Naive B cell (primary cell): ENCODE measurements at places on chromosomes 11 and 22. TPM values are rescaled to one million over a fixed set of nuclear protein-coding genes. Genes with fewer than 3 reads are reported as not detected.

DNA sequence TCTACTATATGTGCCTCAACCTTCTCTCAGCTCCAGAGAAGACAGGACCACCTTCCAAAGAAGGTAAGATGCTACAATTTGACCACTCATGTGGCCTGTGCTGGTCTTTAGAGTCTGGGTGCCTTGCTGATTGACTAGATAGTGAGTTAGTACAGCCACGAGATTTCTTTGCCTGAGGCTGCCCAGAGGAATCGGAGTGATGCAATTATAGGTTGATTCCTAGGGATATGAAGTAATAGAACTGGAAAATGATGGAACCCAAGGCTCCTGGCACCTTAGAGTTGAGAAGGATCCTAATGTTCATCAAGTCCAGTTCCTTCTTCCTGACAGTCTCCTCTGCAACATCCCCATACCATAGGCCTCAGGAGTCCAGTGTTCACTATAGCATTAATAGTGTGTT lies 46.5 kb upstream of the CCDC134 start:
- peaks cover 12% of the 10 kb centered on the region for H3K27me3 ChIP-seq
- no peak overlapping the region for H3K27ac ChIP-seq
- no peak for DNase-seq
- peaks cover 7% of the 10 kb centered on the region for H3K4me1 ChIP-seq
- no peak overlapping the region for H3K4me3 ChIP-seq
- no peaks in the 10 kb centered on the region for H3K36me3 ChIP-seq

- peaks cover 52% of the 10 kb centered on the region for H3K4me1 ChIP-seq
- no peak overlapping the region for H3K4me3 ChIP-seq
- H3K36me3 ChIP-seq = peaks cover 14% of the 10 kb centered on the region
- H3K27me3 ChIP-seq = no peaks in the 10 kb centered on the region
- no peak for DNase-seq
These were observed 63.7 kb downstream of the PACSIN2 start for GRCh38 chr22:42951093-42951710.

DNA sequence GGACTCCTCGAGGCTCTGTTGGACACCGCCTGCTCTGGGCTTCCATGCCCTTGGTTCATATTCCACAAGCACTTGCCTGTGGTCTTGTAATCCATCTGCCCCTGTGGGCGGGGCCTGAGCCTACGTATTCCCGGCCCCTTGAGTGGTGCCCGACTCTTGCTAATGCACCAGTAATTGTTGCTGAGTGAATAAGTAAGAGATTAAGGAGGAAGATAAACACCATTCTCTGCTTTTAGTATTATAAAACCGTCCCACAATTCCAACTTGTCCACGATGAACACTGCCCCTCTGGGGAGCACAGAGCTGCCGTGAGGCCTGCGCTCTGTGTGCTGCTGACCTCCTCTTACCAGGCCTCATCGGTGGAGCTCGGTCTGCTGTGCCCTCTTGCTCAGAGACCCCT lies 50.3 kb downstream of the MICAL2 start:
- H3K4me1 ChIP-seq = no peaks in the 10 kb centered on the region
- no peak for DNase-seq
- no peaks in the 10 kb centered on the region for H3K36me3 ChIP-seq
- H3K27me3 ChIP-seq = peaks cover 5% of the 10 kb centered on the region
- no peak overlapping the region for H3K4me3 ChIP-seq
- no peak overlapping the region for H3K27ac ChIP-seq

DNA sequence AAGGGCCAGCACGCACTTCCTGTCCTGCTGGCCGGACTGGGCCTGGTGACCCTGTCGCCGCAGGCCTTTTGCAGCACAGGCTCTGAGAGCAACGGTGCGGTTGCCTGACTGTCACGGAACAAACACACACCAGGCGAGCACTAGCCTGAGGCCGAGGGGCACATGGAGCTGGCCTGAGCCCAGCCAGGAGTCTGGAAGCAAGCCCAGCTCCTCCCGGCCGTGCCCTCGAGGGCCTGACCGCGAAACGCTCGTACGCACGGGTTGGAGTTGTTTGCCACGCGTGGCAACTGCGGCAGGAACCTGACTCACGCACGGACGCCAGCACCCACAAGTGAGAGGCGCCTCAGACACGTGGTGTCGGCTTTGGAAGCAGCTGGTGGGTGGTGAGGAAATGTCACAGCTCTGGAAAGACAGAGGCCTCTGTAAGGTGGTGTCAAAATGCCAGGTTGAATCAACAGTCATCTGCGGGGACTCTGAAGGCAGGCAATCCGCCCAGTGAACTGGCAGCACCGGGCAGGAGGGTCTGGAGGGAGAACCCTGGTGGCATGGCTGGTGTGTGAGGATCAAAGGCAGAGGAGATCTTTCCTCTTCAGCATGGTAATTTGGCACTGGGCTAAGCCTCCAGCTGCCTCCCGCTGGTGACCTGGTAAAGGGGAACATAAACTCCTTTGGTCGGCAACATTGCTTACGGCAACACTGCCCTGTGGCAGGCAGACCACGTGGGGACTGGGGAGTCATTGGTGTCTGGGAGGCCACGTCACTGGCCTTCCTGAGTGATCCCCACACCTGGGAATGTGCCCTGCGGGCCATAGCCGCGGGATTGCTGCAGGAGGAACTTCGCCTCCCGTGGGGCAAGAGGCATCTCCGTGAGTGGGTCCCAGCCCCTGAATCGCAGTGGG lies 15.3 kb upstream of the IL17REL start:
- no peak overlapping the region for H3K27ac ChIP-seq
- no peaks in the 10 kb centered on the region for H3K27me3 ChIP-seq
- DNase-seq = no peak
- H3K4me1 ChIP-seq = no peaks in the 10 kb centered on the region

- no peak overlapping the region for H3K27ac ChIP-seq
These were observed 7.3 kb downstream of the KCNE3 start for GRCh38 chr11:74460065-74460464.

PHOX2A gene
- not detected for polyA plus RNA-seq
